ENCODE measurements at places on chromosomes 13 and 19. TPM values are rescaled to one million over a fixed set of nuclear protein-coding genes. Genes with fewer than 3 reads are reported as not detected.

The IRGC gene
- total RNA-seq, result not detected

The VMAC gene
- total RNA-seq, result 4.7 TPM

The C5AR1 gene
- total RNA-seq, result 0.49 TPM

The ADGRE3 gene
- total RNA-seq, result not detected

The IGFL1 gene
- total RNA-seq, result not detected

The ADAMTS10 gene
- 7.8 TPM for total RNA-seq

The ACER1 gene
- not detected for total RNA-seq

The BCAM gene
- 12.0 TPM for total RNA-seq

The DIAPH3 gene
- 10.5 TPM for total RNA-seq

The AP1M2 gene
- not detected for total RNA-seq

The GIPC3 gene
- 0.32 TPM for total RNA-seq

The OR7D4 gene
- not detected for total RNA-seq

The SIGLEC10 gene
- not detected for total RNA-seq

The SIGLEC9 gene
- not detected for total RNA-seq

The ANGPTL8 gene
- total RNA-seq, result not detected

The CALR3 gene
- total RNA-seq, result not detected

The ZNF470 gene
- 4.9 TPM for total RNA-seq

The SOX1 gene
- total RNA-seq, result not detected

The LYPD3 gene
- total RNA-seq, result under 0.01 TPM

The ZNF546 gene
- 3.8 TPM for total RNA-seq

The ONECUT3 gene
- total RNA-seq, result not detected

The CD320 gene
- total RNA-seq, result 66.4 TPM

The TEX101 gene
- not detected for total RNA-seq

The ATXN8OS gene
- total RNA-seq, result not detected

The PSG2 gene
- total RNA-seq, result not detected

The ZSCAN1 gene
- total RNA-seq, result not detected

The PGLYRP2 gene
- not detected for total RNA-seq

Data from cardiac atrium fibroblast (primary cell).